ENCODE measurements at places on chromosomes 5 and 9.

- DNase-seq: no peak
These were observed 45.7 kb upstream of the KDM4C start for GRCh38 chr9:6712041-6712440.

- no peak for DNase-seq
These were observed 302.4 kb upstream of the ZNF462 start for GRCh38 chr9:106560540-106560939.

- DNase-seq: no peak
These were observed 2.9 kb downstream of the SLC6A18 start for GRCh38 chr5:1228120-1228519.

GRCh38 chr5:102911973-102912372, 156.9 kb downstream of the PAM start:
- DNase-seq: peak; percentile 87

DNA sequence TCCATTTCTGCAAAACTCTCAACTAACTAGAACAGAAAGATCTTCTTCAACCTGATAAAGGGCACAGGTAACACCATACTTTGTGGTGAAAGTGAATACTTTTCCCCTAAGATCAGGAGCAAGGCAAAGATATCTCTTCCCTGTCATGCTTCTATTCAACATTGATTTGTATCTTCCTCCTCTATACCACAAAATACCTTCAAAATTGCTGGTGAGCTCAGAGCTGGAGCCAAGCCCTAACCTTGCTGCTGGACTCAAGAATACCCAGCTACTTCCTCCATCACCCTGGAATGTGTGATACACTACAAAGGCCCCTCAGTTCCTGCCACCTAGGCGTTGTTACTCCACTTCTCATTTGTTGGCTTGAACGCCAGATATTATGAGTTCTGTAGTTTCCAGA, 499.0 kb downstream of the ACTL7B start:
- peak; percentile 9 for DNase-seq

DNA sequence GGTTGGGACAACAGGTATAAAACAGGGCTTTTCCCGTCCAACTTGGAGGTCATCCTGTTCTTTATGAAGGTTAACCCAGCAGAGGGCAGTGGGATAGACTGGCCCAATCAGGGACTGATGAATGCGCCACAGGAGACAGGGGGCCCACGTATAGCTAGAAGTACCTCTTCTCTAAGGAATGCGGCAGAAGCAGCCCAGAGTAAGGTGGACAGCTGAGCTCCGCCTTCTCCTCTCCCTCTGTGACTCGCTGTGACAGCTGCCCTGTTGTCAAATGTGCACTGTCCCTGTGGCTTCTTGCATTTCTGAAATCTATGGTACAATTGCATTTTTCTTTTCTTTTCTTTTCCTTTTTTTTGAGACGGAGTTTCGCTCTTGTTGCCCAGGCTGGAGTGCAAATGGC, 306.6 kb downstream of the FBXL7 start:
- no peak for DNase-seq

DNA sequence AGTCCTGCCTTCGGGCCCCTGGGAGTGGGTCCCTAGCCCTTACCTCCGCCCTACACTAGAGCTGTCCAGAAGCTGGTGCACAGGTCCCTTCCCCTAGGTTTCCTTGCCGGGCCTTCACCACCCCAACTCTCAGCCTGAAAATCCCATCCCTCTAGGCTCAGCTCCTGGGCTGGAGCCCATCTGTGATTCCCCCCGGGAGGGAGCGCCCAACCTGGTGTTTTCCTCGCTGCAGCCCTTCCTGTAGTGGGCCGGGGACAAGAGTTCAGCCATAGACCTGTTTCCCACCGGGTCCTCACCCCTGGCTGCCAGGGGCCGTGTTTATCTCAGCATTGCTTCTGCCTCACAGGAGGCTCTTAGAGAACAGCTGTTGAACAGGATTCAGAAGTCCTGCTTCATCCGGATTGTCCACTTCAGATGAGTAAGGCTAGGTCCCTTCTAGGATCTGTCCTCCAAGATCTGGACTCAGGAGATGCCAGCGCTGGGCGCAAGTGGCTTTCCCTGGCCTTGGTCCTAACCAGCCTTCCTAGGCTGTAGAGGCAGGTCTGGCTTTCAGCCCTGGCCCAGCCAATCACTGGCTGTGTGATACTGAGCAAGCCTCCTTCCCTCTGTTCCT, 965 bp downstream of the GLIPR2 start:
- DNase-seq: peak; percentile 28

GRCh38 chr5:35337340-35338156, 107.3 kb upstream of the PRLR start:
- DNase-seq: no peak

DNA sequence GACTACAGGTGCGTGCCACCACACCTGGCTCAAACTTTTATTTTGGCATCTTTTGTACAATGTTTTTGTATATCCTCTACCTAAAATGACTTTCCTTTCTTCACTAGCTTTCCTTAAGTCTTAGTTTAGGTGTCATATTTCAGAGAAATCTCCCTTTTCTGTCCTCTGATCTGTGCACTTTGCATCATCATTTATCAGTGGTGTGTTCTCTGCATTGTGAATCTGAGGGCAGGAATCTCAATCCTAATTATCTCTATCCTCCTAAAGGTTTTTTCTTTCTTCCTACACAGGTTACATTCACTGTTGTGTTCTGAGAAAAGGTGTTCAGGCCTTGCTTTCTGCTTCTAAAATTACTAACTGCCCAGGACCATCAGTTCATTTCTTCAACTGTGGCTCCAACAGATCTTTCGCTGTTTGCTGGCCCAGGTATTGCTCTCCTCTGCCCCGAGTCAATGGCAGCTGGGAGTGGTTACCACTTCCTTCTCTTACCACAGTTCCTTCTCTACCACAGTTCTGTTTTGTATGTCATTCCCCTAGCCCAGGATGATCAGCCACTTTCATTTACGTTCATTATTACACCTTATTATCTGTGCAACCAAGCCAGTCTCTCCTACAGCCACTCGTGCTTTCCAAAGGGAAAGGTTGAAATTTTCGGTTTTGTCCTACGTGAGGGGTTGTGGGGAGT, 14.0 kb downstream of the TGFBR1 start:
- DNase-seq: no peak

DNA sequence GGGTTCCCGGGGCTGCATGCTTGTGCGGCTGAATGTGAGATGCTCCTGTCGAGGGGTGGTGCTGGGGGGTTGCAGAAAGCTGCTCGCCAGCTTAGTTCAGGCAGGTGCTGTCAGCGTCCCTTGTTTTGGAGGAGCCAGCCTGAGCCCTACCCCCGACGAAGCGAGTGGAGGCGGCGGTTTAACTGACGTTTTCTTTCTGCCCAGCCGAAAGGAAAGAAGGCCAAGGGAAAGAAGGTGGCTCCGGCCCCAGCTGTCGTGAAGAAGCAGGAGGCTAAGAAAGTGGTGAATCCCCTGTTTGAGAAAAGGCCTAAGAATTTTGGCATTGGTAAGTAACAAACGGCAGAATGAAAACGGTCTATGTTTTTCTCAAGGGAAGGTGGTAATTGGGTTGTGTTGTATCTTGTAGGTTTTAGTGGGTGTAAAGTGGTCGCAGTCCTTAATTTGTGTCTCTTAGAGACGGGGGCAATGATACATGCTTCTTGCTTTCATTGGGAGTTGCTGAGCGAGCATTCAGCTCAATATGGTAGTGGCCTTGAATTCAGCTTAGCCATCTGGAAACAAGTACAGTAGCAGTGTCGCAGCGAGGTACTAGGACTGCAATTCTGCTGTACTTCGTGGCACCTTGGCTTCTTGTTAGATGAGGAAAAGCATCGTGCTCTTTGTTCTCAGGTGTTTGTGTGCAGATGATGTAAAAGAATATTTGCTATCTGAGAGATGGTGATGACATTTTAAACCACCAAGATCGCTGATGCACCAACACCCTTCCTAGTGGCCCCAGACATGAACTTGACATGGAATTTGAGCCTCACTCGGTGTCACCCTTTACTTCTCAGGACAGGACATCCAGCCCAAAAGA, 928 bp downstream of the RPL7A start:
- DNase-seq: no peak

- no peak for DNase-seq
These were observed 106.4 kb upstream of the SMC5 start for GRCh38 chr9:70152350-70152749.

DNA sequence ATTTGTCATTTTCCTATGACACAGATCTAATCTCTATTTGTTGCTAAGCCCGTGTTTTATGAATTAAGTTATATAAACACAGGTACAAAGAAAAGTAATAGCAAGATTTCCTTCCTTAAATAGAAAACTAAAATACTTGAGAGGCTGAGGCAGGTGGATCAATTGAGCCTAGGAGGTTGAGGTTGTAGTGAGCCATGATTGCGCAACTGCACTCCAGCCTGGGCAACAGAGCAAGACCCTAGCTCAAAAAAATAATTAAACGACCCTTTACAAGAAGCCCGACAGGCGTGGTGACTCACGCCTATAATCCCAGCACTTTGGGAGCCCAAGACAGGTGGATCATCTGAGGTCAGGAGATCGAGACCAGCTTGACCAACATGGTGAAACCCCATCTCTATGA, 36.8 kb downstream of the FAM169A start:
- DNase-seq: no peak

DNA sequence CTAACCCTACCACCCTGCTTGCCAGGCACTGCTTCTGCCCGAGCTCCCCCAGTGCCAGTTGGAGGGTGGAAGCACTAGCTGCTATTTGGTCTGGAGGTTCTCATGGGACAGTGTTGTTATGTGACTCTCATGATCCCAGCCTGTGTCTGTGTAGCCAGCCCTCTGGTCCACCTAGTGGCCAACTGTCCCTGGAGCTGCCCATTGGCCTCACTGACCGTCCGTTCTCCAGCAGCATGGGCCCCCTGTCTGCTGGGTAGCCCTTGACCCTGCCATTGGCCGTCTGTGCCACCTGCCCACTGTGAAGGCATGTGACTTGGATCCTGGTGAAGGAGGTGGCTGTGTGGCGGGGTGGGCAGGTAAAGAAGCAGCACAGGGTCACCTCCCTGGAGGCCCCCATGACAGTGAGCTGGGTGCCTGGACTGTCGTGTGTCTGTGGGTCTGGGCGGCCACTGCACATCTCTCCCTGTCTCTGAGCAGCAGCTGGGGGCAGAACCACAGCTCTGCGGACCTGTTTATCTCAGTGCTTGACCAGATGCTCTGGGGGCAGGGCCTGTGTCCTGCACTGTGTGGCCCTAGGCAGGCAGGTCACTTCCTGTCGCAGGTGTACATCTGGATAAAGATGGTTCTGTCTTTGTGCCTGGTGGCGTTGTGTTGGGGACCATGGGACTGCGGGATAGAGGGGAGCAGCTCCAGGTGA, 11.4 kb downstream of the PHF2 start:
- no peak for DNase-seq

GRCh38 chr9:76044266-76044819, 153.9 kb downstream of the PCSK5 start:
- DNase-seq: peak; percentile 72

GRCh38 chr5:40333459-40334241, 346.1 kb upstream of the PTGER4 start:
- peak; percentile 49 for DNase-seq

DNA sequence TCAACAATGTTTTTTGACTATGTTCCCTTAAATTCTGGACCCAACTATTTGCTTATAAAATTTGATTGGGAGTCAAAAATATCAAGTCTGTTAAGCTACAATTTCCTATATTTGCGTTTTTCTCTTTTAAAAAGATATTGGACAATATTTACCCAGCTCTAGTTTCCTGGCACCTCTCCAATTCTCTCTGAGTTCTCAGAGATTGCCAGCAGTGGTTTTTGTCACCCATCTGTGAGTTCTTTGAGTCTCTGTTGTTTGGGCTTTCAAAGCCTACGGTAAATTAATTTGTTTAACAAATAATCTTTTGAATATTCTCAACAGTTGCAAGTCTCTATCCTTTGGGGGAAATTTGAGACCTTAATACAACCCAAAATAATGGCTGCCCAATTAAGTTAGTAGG, 174.2 kb upstream of the PUM3 start:
- no peak for DNase-seq

GRCh38 chr9:95645992-95646391, 129.2 kb upstream of the PTCH1 start:
- DNase-seq: no peak

GRCh38 chr5:113039934-113040285, 63.3 kb downstream of the DCP2 start:
- DNase-seq: no peak

DNA sequence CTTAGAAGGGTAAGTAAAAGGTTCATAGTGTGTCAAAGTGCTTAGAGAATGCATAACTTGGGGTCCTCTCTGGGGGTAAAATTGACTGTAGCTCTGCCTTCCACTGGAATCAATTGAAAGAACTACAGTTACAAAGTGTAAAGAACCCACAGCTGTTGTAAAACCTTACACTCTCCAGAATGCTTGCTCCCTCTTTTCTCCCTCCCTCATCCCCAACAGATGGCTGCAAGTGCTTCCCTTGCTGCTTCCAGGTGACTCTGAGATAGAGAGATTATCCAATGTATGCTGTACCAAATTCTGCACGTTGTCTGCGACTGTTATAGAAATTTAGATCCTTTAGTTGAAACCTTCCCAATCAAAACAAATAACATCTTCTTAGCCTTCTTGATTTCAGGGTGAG, 126.0 kb downstream of the STK32A start:
- no peak for DNase-seq

DNA sequence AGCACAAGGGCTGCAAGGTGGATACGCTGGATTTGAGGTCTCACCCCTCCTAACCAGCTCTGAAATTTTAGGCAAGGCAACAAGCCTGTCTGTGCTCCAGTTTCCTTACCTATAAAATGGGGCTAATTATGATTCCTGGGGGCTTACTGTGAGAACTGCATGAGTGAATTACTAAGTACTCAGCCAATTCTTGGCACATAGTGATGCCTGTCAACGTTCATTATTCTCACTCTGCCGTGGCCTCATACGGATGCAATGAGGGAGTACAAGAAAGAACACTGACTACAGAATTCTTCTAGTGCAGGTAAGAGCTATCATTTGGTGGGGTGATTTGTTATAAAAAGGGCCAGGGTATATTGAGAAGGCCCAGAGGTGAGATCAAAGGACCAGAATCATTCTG, 16.7 kb downstream of the TNFSF8 start:
- DNase-seq: no peak

- no peak for DNase-seq
These were observed 30.6 kb downstream of the NDUFA8 start for GRCh38 chr9:122128969-122129343.

DNA sequence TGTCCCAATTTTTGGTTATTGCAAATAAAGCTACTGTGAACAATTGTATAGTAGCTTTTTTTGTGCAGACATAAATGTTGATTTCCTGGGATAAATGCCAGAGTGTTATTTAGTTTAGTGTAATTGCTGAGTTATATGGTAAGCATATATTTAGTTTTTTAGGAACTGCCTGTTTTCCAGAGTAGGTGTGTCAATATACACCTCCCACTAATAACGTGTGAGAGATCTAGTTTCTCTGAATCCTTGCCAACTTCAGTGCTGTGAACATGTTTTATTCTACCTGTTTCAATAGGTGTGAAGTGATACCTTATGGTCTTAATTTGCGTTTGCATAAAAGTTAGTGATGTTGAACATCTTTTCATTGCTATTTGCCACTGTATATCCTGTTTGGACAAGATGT, 9.1 kb upstream of the OR2S2 start:
- no peak for DNase-seq

DNA sequence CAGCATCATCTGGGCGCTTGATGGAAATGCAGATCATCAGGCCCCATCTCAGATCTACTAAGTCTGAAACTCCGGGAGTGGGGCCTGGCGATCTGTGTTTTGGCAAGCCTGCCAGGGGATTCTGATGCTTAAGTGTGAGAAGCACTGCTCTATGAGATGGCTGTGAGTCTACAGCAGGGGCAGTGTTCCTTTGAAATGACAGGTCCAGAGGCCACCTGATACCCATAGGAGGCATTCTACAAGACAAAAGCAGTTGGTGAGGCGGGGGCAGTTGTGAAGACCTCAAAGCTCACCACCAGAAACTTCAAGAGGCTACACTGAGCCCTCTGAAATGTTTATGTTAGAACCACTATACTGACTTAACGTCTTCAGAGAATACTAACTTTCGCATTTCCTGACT, 86.9 kb upstream of the SPATA31D4 start:
- DNase-seq: no peak

Data from fibroblast of skin of right biceps (primary cell).